DMS79 (cell line): ENCODE measurements at places on chromosomes 1 and 21.

- no peak for DNase-seq
Observed at GRCh38 chr1:29747196-29747595, 510.9 kb downstream of the PTPRU start.

DNA sequence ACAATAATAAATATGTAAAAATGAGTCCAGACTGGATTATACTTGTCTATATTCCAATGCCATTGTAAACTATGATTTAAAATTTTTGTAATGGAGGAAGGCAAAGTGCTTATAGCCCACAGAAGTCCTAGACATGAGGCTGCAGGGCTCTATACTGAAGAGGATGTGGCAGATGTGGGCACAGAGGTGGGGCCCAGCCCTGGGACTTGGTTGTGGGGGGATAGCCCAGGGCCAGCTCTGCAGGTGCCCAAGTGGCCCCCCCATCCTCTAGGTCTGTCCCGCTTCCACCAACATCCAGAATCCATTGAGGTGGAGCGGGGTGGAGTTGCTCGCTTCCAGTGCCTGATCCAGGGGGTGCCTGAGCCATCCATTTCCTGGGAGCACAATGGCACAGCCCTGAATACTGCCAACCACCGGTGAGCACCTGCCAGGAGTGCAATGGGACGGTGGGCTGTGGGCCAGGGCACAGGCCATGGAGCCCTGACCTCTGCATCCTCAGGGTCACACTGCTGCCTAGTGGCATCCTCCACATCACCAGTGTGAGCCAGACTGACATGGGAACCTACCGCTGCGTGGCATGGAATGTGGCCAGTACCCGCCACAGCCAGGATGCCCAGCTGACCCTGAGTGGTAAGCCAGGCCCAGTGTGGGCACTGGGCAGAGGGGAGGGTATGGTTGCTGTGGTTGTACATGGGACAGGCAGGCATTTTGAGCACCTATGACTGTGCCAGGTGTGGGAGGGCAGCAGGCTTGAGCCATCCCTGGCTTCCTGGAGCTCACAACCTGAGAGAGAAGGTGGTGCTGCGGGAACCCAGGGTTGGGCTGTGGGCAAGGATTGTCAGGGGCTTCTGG is 21.0 kb downstream of the SLC27A3 start:
- no peak for DNase-seq

- no peak for DNase-seq
Observed at GRCh38 chr1:198893763-198894444, 255.1 kb downstream of the PTPRC start.

DNA sequence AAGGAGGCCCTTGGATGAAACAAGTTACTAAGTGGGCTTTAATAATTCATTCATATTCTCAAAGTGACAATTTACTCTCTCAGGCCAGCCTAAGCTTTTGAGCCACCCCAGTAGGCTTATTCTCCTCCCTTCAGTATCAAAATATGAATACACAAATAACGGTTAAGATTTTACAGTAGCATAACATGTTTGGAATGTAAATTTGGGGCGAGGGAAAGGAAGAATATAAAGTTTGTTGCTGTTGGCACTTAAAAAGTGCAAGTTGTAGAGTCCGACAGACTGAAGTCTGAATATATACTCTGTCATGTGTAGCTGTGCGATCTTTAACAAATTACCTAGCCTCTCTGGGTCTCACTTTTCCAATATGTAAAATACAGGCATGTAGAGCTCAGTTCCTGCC is 22.6 kb upstream of the MYSM1 start:
- no peak for DNase-seq

DNA sequence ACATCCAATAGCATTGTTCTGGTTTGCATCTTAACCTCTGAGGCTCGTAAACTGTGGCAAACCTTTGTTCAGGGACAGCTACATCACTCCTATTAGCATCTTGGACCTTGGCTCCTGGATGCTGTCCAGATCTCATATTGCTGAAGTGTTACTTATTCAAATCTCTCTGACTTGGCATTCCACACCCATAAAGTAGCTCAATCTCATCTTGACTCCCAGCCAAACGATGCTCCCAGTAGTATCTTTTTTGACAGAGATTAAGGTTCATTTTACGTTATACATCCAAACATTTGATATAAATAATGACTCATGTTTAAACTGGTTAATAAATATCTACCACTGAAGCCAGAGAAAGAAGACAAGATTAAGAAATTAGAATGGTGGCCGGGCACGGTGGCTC is 4.4 kb upstream of the FLVCR1 start:
- DNase-seq, result no peak

DNA sequence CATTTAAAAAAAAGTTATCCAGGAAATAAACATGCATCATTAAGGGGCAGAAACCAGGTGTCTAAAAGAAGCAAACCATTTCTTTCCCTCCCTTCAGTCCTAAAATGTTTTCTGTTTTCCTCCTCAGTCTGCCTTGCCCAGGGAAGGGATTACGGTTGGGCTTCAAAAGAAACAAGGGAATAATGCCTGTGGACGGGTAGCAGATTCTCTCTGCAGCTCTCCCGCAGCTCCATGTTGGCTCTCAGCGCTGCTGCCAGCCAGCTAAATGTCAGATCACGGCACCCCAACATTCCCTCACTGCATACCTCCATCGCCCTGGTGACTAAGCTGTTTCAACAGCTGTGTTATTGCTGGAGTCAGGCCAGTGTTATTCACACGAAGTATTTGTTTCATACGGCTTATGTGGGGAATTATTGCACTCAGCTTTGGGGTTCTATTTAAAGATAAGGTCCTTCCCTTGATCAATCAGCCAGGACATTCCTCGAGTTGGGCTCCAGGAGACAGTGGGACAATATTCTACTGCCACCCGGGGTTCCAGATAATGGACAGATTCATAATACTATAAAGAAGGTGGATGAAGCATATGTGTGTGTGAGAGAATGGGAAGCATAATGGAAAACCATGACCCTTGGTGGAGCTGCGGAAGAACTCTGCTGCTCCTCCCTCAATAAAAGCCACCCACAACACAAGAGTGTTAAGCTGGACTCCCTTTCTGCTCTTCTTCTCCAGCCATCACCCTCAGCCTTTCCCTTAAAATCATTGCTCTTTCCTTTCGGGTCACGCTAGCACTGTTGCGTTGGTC is 58.2 kb downstream of the WLS start:
- no peak for DNase-seq

DNA sequence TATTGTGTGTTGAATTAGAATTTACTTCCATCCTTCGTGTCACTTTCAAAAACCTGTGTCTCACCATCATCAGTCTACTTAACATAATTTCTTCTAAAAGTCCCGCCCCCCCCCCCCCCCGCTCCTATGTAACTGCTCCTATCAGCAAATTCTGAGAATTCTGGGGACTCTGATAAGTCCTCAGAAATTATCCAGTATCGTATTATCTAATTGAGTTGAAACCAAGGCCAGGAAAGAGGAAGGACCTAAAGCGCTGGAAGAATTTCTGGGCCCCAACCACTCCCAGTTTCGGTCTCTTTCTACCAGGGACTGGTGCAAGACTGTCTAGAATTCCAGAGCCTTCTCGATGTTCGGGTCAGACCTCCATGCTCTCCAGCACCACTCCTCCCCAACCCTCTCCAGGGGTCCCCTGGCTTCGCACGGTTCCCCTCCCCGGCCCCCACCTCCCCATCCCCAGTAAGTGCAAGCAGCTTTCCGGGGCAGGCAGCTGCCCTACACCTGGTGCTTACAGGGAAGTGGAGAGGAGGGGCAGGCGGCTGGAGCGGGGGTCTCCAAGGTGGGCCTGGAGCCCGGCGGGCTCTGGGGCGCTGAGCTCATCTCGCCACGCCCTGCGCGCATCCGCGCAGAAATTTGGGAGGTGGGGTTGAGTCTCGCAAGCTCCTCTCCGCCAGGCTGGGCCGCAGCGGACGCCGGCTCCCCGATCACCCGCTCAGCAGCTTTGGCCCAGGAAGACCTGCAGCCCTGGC is 16.0 kb upstream of the ZNF496 start:
- no peak for DNase-seq

- no peak for DNase-seq
Observed at GRCh38 chr1:92679980-92680379, 104.9 kb downstream of the EVI5 start.

- DNase-seq, result no peak
Observed at GRCh38 chr1:215133532-215133931, 51.0 kb downstream of the KCNK2 start.

DNA sequence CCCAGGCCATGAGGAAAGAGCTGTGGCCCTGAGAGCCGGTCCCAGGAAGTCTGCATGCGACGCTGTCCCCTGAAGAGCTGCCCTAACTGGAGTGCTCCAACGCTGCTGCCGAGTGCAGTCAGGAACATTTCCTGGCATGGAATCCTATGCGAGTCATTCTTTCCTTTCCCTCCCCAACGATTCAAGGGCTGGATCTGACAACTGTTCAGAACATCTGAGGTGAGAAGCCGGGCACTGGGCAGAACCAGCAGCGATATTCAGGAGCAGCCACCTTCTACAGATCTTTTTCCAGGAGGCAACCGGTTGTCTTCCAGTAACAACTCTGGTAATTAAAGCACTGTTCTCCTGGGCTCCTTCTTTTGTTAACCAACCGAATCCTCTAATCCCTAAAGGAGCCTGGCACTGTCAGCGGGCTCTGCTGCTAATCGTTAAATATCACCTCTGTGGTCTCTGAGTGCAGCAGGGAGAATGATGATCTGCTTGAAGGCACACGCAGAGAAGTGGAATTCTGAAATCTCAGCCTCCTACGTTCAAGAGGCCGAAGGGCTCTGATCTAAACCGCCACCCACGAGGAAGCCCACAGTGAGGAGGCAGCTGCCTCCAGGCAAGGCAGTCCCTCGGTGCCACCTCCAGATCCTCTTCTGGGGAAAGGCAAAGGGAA is 55.8 kb downstream of the SLC45A1 start:
- DNase-seq, result peak; percentile 99

GRCh38 chr21:35198982-35199732 is 150.1 kb upstream of the RUNX1 start:
- DNase-seq, result no peak

- peak; percentile 36 for DNase-seq
Observed at GRCh38 chr1:119114786-119115185, 25.7 kb downstream of the WARS2 start.

DNA sequence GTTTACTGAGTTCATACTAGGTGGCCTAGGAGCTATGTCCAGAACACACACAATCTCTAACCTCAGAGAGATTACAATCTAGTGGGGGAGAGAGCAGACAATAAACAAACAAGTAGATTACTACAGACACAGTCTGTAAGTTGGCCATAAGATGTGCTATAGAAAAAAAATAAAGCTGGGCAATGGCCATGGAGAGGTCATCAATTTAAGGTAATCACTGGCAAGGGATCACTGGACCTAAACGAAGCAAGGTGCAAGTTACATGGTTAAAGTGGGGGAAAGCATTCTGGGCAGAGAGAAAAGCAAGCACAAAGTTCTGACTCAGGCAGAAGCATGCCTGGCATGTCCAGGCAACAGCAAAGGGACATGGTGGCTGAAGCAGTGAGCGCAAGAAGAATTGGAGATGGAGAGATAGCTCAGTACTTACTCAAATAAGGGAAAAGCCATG is 147.0 kb downstream of the RERE start:
- no peak for DNase-seq

GRCh38 chr21:45806042-45806441 is 162.5 kb downstream of the PCBP3 start:
- no peak for DNase-seq

DNA sequence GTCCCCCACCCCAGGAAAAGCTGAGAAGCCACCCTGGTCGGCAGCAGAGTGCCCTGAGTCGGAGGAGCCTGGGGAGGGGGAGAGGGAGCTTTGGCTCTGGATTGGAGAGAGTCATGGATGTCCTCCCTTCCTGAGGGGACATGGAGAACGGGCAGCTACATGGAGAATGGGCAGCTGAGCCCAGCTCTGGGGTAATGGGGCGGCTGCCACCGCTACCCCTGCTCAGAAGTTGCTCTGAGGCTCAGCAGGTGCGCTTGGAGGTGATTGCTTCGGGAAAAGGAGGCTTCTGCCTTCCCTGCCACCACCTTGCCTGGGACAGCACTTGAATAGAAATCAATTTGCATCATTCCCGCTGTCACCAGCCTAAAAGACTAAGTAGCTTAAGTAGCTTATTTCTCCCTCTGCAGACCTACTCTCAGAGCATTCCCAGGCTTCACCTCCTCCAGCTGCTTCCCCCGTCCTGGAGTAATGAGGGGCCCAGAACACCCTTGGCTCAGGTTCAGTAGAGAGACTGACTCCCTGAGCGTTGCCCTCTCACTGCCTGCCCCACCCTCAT is 8.3 kb downstream of the DISP3 start:
- DNase-seq, result no peak

DNA sequence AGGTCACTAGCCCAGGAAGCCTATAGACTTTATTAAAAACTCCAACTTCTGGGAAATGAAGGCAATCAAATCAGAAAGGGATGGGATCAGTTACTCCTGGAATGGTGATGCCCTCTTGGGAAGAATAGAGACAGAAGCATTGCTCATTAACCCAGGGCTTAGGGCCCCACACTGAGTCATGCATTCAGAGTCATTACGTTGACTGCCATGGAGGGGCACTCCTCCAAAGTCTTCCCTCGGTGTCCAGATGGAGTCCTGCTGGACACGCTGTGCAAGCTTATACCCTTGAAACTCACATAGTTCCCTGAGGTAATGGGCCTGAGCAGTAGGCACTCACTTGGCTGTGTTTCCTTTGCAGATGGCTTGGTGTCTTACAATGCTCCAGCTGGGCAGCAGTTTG is 35.2 kb upstream of the HSD17B7 start:
- no peak for DNase-seq

- DNase-seq, result no peak
Observed at GRCh38 chr1:173056365-173056764, 5.6 kb upstream of the TNFSF18 start.

GRCh38 chr21:41846536-41846935 is 32.6 kb downstream of the PRDM15 start:
- DNase-seq, result no peak

GRCh38 chr1:232066521-232066920 is 439.9 kb downstream of the DISC1 start:
- no peak for DNase-seq

- DNase-seq, result no peak
Observed at GRCh38 chr1:53683986-53684740, 54.8 kb downstream of the GLIS1 start.

DNA sequence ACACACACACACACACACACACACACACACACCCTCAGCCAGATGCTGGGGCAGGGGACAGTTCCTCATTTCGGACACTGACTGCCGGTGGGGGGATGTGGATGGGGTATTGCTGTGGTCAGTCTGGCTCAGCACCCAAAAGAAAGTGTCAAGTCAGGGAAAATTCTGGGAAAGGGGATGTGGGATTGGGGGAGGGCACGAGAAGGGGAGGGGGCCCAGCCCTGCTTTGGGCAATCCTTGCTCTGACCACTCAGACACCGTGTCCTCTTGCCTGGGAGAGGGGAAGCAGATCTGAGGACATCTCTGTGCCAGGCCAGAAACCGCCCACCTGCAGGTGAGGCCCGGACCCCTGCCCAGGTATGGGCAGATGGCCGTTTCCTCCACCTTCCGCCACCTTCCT is at the start of gene C1QC:
C1QC (plus strand) TSS at position 253 of the 400 bp plus-strand sequence. CDS start 391 bp downstream, outside the sequence.
- DNase-seq, result no peak

- no peak for DNase-seq
Observed at GRCh38 chr21:34635307-34635706, 20.4 kb upstream of the RCAN1 start.

- DNase-seq, result no peak
Observed at GRCh38 chr1:205527931-205528330, 23.5 kb downstream of the CDK18 start.

GRCh38 chr1:179955287-179955680 is 674 bp downstream of the CEP350 start:
- no peak for DNase-seq
